GM04503 (cell line): ENCODE measurements at places on chromosomes 16 and 17.

DNA sequence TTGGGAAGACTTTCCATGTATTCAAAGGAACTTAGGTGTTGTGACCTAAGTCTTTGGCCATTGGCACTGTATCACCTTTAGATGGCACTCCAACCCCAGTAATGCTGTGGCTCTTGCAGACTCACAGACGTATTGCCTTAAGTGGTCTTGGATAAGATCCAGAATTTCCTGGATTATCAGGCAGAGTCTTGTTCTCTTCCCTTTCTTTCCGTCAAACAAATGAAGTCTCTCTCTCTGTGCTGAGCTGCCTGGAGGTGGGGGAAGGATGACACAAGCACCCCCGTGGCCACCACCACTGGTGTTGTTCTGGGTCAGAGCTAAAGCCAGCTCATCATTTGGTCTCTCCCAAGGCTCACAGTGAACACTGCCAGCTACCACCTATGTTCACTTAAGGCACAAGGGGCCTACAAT, 789.9 kb upstream of the KIF2B start:
- DNase-seq: no peak

DNA sequence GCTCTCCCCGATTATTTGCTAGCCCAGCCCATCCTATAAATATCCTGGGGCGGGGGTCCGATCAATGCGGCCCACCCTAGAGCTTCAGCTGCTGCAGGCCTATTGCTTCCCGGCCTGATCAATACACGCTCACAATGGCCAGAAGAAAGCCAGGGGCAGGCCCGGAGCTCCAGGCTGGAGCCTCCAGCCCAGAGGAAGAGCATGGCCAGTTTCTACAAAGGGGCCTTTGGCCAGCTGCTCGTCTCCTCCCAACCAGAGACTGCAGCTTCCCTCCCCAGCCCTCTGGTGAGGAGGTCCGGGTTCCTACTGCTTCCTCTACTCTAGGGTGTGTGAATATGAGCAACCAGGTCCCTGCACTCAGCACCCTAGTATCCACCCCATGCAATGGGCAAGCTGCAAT, 36.7 kb downstream of the SALL1 start:
- no peak for DNase-seq

DNA sequence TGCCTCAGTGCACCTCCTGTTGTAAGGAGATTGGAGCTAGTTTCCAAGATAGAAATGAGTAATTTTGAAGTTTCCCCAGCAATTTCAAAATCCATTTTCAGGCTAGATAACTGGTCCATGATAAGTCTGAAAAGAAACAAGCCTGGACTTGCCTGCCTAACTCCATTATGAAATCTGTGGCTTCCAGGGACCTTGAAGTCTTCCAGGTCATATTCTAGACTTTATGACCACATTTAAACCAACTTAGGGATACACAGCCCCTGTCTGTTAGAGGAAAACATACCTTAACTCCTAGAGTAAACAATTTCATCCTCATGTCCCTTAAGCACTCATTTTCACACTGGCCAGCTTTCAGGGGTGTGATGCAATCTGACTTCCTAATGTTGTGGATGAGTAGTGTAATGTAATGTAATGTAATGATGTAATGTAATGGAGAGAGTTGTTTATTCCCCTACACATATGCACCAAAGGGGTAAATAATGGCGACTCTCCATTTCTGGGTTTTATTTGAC, 96.7 kb upstream of the FAM20A start:
- peak; percentile 61 for DNase-seq

DNA sequence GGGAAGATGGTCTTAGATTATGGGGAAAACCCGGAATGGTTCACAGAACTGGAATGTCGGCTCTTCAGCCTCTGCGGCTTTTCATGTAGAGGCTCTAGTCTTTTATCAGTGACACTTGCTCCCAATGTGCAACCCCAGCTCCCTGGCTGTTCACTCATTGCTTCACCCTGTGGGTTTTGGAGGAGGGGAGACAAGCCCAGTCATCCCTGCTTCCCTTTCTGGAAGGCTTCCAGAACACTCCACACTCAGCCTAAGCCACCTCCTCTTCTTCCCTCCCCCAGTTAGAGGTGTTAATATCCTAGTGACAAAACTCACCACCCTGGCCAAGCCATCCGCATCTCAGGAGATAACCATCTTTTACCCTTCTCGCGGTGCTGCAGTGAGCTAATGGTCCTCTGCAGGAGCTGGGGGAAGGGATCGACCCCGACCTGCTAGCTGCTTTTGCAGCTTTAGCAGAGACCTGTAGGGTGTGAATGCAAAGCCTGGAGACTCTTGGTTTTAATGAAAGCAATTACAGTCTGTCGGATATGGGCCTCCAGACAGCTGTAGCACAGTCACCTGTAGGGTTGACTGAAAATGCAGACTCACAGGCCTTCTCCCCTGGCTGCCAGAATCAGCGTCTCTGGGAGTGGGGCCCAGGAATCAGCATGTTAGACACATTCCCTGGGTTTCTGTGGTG, 24.3 kb upstream of the LASP1NB start:
- DNase-seq: peak; percentile 90

- no peak for DNase-seq
Observed at GRCh38 chr17:77146246-77146632, 5.5 kb downstream of the SEC14L1 start.

DNA sequence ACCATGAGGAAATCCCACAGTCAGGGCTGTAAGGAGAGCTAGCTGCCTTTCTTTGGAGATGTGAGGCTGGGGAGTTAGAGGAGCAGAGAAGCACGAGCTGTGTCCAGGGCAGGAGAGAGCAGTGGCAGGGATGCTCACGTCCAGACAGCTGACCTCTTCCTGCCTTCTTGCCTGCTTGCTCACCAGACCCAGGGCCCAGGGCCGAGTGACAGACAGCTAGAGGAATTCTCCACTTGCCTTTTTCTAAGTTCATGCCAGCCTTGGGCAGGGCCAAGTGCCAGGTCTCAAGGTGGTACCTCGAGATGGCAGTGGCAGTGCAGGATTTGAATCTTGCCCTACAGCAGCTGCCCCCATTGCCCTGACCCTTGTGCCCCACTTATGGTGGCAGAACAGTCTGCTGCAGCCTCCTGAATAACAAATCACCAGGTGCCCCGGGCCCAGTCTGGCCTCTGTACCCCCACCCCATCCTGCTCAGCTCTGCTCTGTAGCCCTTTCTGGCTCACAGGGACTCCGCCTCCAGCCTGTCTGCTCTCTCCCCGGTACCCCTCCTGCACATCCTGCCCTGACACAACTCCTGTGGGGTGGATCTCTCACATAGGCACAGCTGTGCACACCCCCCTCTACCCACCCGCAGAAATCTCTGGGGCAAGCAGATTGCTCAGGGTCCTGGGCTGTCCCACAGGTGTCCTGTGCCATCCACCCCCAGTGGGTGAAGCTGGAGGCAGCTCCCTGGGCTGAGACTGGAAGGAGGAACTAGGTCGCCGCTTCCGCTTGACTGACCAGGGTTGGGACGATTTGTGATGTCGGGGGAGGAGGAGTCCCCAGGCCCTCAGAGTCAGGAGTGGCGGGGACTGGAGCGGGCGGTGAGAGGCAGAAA, 25.9 kb downstream of the GRIN2C start:
- DNase-seq: peak; percentile 13

- DNase-seq: no peak
Observed at GRCh38 chr17:4488989-4489595, 9.6 kb upstream of the SPNS2 start.

DNA sequence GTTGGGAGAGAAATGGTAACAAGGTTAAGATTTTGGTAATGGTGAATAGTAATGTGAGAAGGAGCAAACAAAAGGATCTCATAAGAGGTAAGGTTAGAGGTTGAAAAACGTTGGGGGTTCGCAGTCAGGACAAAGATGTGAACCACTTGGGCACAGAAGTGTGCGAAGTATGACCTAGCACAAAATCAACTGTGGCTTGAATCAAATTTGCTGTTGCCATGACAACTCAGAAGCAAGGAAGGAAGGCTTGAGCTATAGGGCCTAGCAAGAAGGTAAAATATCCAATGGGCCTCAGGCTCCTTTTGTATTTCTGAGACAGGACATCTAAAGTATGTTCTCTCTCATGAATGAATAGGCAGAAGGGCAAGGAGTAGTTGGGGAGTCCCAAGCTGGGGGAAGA, 24.5 kb upstream of the TEKT1 start:
- DNase-seq: no peak

DNA sequence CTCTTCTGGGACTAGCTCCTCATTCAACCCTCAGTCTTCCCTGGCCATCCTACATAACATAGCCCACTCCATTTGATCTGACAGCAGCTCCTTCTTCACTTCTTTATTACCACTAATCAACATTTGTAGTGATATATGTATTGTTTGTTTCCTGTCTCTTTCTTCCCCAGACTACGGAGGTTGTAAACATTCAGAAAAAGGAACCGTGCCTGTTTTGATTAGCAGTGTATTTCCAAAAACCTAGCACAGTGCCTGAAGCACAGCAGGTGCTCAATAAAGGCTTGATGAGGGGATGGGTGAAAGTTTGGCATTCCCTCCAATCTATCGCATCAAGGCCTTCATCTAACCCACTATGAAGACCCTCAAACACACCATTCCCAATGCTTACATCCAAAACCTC, 150.8 kb downstream of the XYLT1 start:
- DNase-seq: no peak

GRCh38 chr16:28504707-28505404, 1.8 kb downstream of the IL27 start:
- no peak for DNase-seq

DNA sequence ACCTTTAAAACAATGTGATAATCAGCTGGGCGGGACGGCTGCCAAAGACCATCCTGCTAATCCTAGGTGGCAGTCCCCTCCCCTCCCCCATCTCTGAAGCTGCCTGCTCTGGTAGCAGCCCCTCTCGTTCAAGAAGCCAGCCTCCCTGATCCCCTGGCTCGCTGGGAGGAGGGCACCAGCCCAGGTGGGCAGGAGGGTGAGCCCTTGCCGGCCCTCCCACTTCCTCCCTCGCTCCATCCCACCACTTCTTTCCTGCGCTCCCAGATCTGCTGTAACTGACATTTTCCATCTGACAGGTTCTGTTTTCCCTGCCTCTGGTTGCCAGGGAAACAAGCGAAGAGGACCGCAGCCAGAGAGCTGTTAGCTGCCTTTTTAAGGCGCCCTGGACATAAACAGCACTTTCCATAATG, 155.7 kb upstream of the TNRC6C start:
- no peak for DNase-seq
